Motor neuron (in vitro differentiated cells): ENCODE measurements at places on chromosomes 3 and 15. TPM values are rescaled to one million over a fixed set of nuclear protein-coding genes. Genes with fewer than 3 reads are reported as not detected.

MAP6D1 gene
- 3.5 and 4.2 TPM in 2 replicates for total RNA-seq

NMB gene
- total RNA-seq = 2.8 TPM in 2 replicates

KLHL40 gene
- total RNA-seq = not detected in 2 replicates

PLA2G4F gene
- total RNA-seq = 1.8 and 2.7 TPM in 2 replicates

TMC3 gene
- 0.05 and 0.13 TPM in 2 replicates for total RNA-seq

AHSG gene
- total RNA-seq = not detected in 2 replicates

RCN2 gene
- 125 and 166 TPM in 2 replicates for total RNA-seq

SECISBP2L gene
- total RNA-seq = 30.8 and 32.5 TPM in 2 replicates

ATP13A5 gene
- total RNA-seq = 0.64 and 0.79 TPM in 2 replicates
